NCI-H1930 (cell line): ENCODE measurements at places on chromosomes 1 and 21.

DNA sequence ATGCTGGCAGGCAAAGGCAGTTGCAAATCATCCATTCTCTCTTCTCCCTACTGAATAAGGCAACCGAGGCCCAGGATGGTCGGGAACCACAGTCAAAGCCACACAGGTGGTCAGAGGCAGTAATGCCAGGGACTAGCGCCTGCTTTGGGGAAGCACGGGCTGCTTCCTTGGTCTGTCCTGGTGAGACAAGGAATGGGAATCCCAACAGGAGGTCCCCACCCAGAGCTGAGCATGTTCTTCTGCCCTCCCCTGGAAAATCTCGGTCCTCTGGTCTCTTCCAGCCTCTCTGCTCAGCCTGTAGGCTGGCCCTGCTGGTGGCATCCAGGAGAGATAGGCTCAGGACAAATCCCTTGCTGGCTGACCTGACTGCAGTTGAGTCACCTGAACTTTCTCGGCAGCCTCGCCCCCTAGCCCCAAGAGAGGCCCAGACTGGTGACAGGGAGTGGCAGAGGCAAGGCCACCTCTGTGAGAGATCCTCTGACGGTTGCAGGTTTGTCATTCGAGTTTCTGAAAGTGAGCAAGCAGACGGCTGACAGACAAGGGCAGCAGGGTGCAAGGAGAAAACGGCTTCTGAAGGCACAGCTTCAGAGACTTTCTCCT, 5.8 kb downstream of the OLIG1 start:
- DNase-seq: no peak

GRCh38 chr1:995665-996633, 3.9 kb downstream of the HES4 start:
- DNase-seq: no peak

GRCh38 chr1:12309783-12310742, 80.2 kb downstream of the VPS13D start:
- DNase-seq: no peak

- DNase-seq: peak; percentile 83
These were observed 17.9 kb downstream of the TNFRSF25 start for GRCh38 chr1:6447818-6448748.
